Smooth muscle cell of the pulmonary artery (primary cell): ENCODE measurements at places on chromosomes 13 and 19. TPM values are rescaled to one million over a fixed set of nuclear protein-coding genes. Genes with fewer than 3 reads are reported as not detected.

The CA11 gene
- 0.99 and 1.6 TPM in 2 replicates for total RNA-seq

The GPR12 gene
- not detected in 2 replicates for total RNA-seq

The ELSPBP1 gene
- total RNA-seq, result not detected in 2 replicates

The C2CD4C gene
- 0.07 TPM in 1 of 2 replicates, not detected in the other for total RNA-seq

The RAB3A gene
- total RNA-seq, result 8.6 and 10.4 TPM in 2 replicates

The MEGF8 gene
- 71.8 and 72.2 TPM in 2 replicates for total RNA-seq

The LILRA5 gene
- not detected in 2 replicates for total RNA-seq

The F2RL3 gene
- 0.07 and 0.26 TPM in 2 replicates for total RNA-seq

The PSG2 gene
- 0.13 and 0.73 TPM in 2 replicates for total RNA-seq

The MBD3L3 gene
- not detected in 2 replicates for total RNA-seq

The GYS1 gene
- 108 and 117 TPM in 2 replicates for total RNA-seq

The ZNF329 gene
- 14.8 and 16.2 TPM in 2 replicates for total RNA-seq

The RFPL4AL1 gene
- not detected in 2 replicates for total RNA-seq

The C3 gene
- total RNA-seq, result 62.9 and 313 TPM in 2 replicates

The CYP2A7 gene
- total RNA-seq, result not detected in 2 replicates

The CFAP97D2 gene
- total RNA-seq, result not detected in 2 replicates

The APOC4 gene
- total RNA-seq, result not detected in 2 replicates

The ERICH4 gene
- not detected in 2 replicates for total RNA-seq

The DMRTC2 gene
- not detected in 2 replicates for total RNA-seq

The QPCTL gene
- 18.1 and 32.5 TPM in 2 replicates for total RNA-seq

The PSG6 gene
- not detected in 2 replicates for total RNA-seq

The ZNF653 gene
- total RNA-seq, result 5.2 and 6.1 TPM in 2 replicates

The TRMT1 gene
- 26.5 and 39.4 TPM in 2 replicates for total RNA-seq

The BEST2 gene
- total RNA-seq, result not detected in 2 replicates

The IRS2 gene
- 1.8 and 3.3 TPM in 2 replicates for total RNA-seq

The ABCC4 gene
- 10.2 and 16.4 TPM in 2 replicates for total RNA-seq

The LRRC8E gene
- 3.1 and 3.8 TPM in 2 replicates for total RNA-seq

The ATP7B gene
- total RNA-seq, result 2.7 and 3.5 TPM in 2 replicates

The TMPRSS9 gene
- total RNA-seq, result 0.17 TPM in 1 of 2 replicates, not detected in the other

The CPB2 gene
- total RNA-seq, result not detected in 2 replicates

The EGLN2 gene
- 70.8 and 81.6 TPM in 2 replicates for total RNA-seq

The PIP5K1C gene
- total RNA-seq, result 55.1 and 85.5 TPM in 2 replicates

The RASAL3 gene
- 0.07 TPM in 2 replicates for total RNA-seq

The RFXAP gene
- total RNA-seq, result 1.8 TPM in 2 replicates

The OR7A5 gene
- total RNA-seq, result not detected in 2 replicates

The NOVA2 gene
- 0.20 and 1.1 TPM in 2 replicates for total RNA-seq

The ZNF177 gene
- 1.3 and 2.0 TPM in 2 replicates for total RNA-seq

The SYNGR4 gene
- total RNA-seq, result not detected in 2 replicates

The HTR2A gene
- 2.5 and 6.6 TPM in 2 replicates for total RNA-seq

The WDR88 gene
- not detected in 2 replicates for total RNA-seq

The C19orf33 gene
- total RNA-seq, result not detected in 2 replicates

The PLA2G4C gene
- total RNA-seq, result 23.6 and 26.0 TPM in 2 replicates

The PRKCG gene
- total RNA-seq, result 0.07 TPM in 1 of 2 replicates, not detected in the other

The LILRB3 gene
- total RNA-seq, result not detected in 2 replicates
